ENCODE measurements at places on chromosomes 11 and 22.

DNA sequence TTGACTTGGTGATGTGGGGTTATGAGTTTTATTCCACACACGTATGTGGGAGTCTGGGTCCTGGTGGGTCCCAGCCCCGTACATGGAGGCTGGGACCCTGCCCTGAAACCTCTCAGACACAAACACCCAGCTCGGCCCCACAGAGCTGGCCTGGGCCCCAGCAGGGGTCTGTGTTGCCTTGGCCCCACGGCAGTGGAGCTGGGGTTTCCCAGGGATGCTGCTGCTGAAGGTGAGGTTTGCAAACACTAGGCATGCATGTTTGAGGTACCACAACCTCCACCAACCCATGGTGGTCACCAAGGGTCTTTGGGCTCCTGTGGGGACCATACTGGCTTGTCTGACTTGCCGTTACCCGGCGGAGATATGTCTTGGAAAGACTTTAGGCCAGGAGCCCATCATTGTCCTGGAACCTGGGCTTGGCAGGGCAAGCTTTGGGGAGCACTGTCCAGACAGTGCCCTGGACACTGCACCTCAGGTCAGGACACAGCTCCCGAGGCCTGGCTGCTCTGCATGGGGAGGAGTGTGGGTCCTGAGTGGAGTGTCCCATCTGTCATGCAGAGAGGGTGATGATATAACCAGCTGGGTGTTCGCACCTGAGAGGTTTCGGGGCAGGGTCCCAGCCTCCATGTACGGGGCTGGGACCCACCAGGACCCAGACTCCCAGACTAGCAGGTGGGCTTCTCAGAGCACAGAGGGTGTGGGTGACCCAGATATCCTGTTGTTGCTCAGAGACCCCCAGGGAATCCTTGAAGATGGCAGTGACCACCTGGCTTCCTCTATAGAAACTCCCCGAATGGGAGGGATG is 63.3 kb downstream of the KCNQ1 start:
- DNase-seq = no peak

DNA sequence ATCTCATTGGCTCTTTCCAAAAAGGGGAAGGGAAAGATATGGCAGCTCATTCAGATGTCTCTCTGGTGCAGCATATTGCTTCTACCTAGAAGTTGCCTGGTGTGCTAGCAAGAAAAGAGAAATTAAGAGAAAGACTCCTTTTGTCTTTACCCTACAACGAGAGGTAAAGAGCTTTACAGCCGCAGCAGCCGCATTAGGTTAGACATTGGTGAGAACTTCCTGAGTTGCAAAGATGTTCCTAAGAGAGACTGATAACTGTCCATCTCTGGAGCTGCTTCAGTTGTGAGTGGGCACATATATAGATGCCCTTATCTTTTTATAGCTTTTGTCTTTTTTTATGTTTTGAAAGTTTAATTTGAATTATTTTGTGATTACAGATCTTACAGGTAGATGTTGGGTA is 80.8 kb upstream of the NNMT start:
- DNase-seq = no peak

DNA sequence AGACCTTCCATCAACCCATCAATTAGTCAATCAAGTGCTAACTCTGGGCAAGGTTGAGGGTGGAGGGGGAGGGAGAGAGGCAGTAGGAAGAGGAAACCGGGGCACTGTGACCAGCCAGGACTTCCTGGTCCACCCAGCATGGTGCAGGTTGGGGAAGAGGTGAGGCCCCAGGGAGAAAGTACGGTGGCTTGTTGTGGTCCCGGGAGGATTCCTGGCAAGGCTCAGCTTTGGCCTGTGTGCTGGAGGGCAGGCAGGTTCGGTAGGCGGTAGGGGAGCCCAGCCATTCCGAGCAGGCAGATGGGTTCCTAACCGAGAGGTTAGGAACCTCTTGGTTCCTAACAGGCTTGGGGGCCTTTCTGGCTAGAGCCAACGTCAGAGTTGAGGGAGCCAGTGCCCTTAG is 10.8 kb downstream of the ST14 start:
- no peak for DNase-seq

DNA sequence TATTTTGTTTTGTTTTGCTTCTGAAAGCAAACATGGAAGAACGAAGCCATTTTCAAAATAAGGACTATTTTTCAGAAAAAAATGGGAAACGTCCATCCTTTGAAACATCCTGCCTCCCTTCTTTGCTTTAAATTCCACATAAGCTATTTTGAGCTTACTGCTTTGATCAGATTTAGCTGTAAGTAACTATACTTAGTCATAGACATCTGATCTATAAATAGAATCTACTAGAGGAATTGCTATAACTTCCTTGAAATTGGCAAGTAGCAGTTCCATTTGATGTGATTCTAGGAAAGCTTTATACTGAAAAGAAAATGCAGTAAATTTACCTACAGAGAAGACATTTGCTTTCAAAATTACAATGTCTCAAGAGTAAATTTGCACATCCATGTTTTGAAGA is 305.8 kb downstream of the TTC28 start:
- DNase-seq = no peak

- no peak for DNase-seq
Measured at GRCh38 chr22:50202130-50202666, 1.4 kb downstream of the SELENOO start.

GRCh38 chr22:39290724-39291161 is 28.7 kb downstream of the RPL3 start:
- DNase-seq = no peak

DNA sequence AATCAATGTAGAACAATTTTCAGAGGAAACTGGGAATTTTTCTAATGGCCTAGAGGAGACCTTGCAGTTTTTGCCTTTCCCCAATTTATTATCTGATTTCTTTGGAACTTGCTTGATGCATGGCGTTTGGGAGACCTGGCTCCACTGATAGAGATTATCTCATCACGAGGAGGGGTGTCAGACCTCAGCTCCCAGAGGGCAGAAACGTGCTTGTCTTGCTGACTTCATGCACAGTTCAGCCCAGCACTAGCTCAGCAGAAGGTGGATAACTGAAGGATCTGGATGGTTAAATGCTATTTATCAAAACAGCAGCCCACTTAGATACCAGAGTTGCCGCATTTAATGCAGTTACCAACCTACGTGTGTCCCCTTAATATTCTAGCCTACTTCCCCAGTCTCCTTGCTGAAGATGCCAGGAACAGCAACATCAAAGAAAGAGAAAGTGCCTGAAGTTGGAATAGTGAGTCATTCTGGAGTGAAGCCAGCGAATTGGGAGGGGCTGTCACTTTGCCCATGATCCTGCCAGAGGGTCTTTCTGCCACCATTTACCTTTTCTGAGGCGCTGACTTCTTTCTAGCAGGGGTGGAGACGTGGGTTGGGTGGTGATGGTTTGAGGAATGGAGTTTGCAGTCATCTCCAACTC is 133.5 kb upstream of the CADM1 start:
- DNase-seq = no peak

- no peak for DNase-seq
Measured at GRCh38 chr11:126701520-126701897, 299.1 kb downstream of the KIRREL3 start.

DNA sequence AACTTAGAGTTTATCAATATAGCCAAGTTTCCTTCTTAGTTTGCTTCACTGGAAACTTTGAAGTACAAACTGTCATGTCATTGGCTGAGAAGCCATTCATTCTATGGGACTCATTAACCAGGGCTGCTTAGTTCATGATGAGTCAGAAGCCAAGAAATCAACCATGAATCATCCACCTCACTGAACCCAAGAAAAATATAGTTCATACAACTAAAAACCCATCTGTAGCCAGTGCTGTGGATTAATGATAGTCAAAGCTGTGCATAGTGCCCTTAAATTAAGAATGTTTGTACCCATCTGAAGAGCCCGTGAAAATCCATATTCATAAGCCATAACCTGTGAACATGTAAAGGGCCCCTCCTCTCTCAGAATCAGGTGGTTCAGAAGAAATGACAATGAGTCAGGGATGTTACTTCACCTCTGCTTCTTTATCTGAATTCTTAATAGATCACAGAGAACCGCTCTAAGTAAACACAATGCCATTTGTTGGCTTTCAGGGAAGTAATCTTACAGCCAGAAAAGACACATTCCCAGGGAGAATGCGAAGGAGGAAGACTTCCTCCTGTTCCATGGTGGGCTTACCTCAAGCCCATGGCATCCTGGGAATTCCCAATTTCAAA is 25.4 kb downstream of the MMP20 start:
- no peak for DNase-seq

DNA sequence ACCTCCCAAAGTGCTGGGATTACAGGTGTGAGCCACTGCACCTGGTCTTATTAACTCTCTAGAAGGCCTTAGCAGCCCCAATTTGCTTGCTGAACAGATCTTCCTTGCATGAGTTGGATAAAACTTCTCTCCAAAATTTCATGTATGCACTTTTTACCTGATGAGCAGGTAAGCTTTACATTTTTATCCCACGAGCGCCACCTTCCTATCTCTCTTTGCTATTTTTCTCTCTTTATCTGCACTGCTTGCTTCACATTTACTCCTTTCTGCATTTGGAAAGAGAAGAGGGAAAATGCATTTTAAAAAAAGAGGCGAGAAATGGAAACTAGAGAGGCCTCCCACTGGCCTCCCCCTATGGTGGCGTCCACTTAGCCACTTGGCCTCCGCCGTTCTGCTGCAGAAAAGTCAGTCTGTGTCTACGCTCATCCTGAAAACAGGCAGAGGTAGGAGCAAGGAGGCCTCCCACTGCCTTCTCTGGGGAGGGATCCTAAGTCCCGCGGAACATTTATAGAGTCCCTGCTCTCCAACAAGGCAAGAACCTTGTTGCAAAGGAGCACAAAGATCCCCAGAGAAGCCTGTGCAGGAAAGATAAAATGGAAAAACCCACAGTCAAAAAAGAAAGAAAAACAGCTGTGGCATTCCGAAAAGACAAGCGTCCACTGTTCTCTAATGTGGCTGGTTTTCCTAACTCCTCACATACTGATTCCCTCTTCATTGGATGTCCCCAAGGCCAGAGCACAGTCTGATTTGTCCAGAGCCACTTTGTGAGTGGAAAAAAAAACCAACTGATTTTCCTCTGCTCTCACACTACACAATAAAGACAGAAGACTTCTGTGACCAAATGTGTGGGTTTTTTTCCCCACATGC is 62.2 kb upstream of the INCENP start:
- DNase-seq = no peak

DNA sequence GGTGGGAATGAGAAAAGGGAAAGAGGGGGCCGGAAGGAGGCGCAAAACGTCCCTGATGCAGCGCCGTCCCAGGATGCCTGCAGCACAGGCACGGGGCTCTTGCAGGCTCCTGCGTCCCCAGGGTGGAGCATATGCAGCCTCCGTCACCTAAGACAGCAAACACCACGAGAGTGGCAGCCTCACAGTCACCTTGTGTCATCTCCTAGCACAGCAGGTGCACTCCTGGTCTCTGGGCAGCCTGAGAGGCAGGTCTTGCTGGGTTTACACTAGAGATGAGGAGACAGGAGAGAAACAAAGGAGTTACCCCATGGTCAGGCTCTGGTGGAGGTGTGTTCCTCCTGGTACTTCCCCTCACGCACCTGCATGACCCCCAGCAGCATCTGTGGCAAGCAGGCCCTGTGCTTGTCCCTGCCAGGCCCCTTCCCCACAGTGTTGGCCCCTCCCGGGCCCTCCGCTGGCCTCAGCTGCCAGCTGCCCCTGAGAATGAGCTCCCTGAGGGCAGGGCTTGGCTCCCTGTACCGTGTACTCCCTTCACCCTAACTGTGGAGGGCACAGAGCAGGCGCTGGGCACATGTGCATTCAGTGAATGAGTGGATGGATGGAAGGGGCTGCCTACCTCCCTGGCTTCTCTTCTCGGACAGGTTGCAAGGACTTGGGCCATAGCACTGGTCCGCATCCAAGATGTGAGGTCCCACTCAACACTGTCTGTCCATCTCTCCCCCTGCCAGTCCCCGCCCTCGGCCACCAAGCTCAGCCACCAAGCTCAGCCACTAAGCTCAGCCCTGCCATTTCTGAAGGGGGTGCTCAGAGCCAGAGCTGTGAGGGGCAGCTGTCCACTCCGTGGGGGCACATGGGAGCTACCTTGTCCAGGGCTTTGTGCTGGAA is 988.6 kb downstream of the BRD1 start:
- DNase-seq = no peak

- no peak for DNase-seq
Measured at GRCh38 chr11:78202733-78203167, 14.0 kb downstream of the USP35 start.

GRCh38 chr22:20657963-20658362 is 116.0 kb upstream of the SERPIND1 start:
- no peak for DNase-seq

DNA sequence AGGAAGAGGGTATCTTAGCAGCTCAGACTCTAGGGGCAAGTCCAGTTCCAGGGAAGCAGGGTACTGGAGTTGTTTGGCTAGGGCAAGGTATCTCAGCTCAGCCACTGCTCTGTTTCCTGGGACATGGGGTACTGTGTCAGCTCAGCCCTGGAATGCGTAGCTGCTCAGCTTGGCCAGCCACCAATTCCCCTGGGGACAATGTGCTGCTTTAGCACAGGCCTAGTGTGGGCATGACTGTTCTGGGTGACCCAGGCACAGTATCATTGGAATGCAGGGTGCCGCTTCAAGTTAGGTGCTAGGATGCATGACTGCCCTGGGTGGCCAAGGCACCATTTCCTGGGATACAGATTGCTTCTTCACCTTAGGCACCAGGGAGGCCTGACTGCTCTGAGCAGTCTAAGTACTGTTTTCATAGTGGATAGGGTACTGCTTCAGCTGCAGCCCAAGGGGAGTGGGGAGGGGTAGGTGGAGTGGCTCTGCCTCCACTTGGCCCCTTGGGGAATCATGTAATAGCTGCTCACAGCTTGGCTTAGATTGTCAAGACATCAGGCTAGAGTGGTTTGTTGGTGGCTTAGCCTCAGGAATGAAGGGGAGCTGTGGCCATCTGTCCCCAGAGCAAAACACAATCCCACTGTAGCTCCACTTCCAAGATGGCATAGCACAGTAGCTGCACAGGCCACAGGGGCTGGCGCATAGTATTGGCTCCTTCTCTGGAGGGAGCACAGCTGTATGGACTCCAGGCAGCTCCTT is 36.0 kb downstream of the MADD start:
- DNase-seq = no peak

DNA sequence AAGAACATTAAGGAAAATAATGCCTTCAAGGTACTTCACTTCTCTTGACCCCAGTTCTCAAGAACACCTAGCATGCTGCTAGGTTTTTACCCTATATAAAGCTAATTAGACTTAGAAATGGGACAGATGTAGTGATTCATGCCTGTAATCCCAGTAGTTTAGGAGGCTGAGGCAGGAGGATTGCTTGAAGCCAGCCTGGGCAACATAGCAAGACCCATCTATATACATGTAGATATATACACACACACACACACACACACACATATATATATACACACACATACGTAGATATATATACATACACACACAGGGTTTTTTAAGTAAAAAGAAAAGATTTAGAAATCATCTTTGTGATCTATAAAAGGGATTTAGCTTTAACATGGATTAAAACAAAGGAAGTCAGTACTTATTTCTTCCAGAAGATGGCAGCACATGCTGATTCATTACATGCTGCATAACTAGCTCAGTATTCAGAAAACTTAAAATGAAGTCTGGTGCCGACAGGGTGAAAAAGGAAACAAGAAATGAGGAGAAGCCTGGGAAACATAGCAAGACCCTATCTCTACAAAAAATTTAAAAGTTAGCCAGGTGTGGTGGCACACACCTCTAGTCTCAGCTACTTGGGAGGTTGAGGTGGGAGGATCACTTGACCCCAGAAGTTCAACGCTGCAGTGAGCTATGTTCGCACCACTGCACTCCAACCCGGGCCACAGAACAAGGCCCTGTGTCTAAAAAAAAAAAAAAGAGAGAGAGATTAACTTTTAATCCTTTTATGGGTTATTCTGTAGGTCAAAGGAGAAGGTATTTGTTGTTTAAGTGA is 28.5 kb upstream of the RBX1 start:
- DNase-seq = no peak

GRCh38 chr11:30487200-30487898 is 98.8 kb downstream of the MPPED2 start:
- no peak for DNase-seq

GRCh38 chr22:41745968-41746367 is 46.7 kb downstream of the MEI1 start:
- no peak for DNase-seq

All from NCI-H510A (cell line).